ENCODE measurements at places on chromosomes 6 and 20.

GRCh38 chr20:22887796-22888195, 147.3 kb upstream of the SSTR4 start:
- DNase-seq = no peak

DNA sequence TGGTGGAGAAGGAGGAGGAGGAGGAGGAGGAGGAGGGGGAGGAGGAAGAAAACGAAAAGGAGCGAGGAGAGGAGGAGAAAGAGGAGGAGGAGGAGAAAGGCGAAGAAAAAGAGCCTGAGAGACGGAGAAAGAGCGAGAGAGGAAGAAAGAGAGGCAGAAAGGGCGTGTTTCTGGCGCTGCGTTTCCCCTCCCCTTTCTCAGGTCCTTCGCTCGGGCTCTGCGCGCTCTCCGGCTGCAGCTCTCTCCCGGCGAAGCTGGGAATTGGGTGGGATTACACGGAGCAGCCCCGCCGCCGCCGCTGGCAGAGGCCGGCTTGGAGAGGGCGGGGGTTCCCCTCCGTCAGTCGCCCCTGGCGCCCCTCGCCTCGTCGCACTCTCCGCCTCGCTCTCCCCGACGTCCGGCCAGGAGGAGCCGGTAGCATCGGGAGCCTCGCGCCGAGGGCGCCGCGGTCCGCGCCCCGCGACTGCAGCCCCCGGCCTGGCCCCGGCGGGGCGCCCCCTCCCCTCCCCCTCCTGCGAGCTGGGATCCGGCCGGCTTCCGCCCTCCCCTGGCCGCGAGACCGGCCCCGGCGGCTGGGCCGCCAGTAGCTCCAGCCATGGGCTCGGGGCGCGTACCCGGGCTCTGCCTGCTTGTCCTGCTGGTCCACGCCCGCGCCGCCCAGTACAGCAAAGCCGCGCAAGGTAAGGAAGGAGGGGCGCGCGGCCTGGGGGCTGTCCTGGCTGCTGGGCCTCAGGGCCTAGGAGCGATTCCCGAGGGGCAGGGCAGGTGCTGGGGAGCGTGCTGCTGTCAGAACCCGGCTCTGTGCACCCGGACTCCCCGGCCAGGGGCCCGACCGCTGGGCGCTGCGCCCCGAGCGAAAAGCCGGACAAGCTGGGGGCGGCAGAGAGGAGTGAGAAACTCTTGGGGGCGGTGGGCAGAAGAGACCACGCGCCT, at the start of gene SCUBE3:
SCUBE3 (plus strand) TSS at position 133 of the 933 bp plus-strand sequence; CDS start at position 596, 463 bp downstream.
- no peak for DNase-seq

DNA sequence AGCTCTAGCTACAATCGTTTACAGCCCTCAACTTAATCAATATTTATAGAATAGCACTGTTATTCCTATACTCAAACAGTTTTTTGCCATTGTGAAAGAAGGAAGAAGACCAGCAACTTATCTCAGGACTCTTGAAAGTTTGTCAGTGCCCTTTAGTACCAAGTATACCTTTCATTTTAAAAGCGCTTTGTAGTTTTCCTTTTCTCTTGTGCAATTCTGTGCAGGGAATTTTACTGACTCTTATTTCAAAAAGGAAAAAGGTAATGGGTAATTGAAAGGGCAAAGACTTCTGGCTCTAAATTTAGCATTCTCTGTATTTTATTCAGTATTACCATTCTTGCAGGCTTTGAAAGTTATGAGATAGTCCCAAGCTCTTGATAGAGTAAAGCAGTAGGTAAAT, 16.8 kb upstream of the RHAG start:
- no peak for DNase-seq

DNA sequence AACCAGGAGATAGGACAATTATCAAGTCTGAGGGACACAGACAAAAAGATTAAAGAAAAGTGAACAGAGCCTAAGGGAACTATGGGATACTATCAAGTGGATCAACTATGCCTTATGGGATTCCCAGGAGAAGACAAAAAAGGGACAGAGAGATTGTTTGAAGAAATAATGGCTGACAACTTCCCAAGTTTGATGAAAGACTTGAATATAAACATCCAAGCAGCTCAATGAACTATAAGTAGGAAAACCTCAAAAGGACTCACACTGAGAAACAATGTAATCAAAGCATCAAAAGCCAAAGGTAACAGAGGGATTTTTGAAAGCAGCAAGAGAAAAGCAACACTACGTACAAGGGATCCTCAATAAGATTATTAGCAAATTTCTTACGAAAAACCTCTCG, 11.0 kb downstream of the ZNF133 start:
- no peak for DNase-seq

GRCh38 chr6:38350942-38351341, 288.8 kb downstream of the BTBD9 start:
- DNase-seq = no peak

DNA sequence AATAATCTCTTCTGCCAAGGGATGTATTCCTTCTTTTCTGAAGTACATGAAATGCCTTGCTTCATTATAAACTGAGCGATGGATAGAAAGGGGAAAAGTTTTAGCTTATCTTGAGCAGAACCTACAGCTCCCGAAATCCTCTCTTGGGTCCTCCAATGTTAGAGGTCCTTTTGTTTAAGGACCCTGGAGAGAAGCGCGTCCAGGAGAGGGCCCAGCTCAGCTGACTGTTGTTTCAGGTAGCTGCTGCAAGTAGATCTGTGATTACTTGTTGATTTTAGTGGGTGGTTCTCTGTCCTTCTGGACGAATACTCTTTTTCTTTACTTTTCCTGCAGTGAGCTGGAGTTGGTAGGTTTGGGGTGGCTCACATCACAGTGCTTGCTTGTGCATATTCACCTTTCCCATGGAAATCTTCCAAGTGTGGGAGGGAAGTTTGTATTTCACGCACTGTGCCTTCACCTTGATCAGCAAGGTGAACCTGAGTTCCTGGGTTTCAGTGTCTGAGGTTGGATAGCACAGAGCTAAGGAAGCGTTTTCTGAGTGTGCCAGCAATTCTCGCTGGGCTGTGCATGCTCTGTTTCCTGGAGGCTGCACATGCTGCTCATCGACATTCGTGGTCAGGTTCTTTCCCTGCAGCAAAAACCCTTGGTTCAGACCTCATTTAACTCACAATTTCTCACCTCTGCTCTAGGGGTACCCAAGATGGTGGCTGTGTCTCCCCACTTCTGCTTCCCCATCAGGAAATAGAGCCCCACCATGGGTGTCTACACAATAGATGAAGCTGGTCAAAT, 176.3 kb downstream of the JARID2 start:
- DNase-seq = no peak

DNA sequence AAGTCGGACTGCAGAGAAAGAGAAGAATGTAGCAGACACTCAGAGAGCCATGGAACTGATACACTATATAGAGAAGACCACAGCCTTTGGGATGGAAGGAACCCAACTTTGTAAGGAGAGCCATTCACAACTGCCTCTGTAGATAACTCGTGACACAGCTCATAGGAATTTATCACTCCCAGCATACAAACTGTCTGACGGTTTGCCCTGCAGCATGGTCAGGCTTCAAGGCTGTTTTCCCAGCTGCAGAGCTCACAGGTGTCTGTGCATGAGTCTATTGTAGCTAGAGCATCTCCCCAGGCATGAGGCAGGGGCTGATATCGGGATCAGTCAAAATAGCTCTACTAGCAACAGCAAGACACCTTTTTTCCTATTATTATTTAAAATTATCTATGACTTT, 130.5 kb upstream of the DTNBP1 start:
- DNase-seq = no peak

GRCh38 chr6:3609388-3609787, 142.1 kb downstream of the PXDC1 start:
- no peak for DNase-seq

DNA sequence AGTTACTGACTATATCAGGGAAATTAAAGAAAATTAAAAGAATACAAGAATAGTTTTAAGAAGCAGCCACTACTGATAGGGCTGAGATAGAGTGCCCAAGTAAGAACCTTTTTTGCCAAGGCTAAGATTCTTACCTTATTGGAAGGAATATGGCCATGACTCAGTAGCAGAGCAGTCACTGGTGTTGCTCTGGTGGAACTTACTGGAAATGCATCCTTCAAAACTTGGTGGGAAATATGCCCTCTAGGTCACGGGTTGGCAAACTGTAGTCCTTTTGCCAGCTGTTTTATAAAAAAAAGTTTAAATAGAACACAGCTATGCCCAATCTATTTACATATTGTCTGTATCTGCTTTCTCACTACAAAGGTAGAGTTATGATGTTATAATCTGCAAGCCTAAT, 6.0 kb downstream of the HSF2 start:
- no peak for DNase-seq

DNA sequence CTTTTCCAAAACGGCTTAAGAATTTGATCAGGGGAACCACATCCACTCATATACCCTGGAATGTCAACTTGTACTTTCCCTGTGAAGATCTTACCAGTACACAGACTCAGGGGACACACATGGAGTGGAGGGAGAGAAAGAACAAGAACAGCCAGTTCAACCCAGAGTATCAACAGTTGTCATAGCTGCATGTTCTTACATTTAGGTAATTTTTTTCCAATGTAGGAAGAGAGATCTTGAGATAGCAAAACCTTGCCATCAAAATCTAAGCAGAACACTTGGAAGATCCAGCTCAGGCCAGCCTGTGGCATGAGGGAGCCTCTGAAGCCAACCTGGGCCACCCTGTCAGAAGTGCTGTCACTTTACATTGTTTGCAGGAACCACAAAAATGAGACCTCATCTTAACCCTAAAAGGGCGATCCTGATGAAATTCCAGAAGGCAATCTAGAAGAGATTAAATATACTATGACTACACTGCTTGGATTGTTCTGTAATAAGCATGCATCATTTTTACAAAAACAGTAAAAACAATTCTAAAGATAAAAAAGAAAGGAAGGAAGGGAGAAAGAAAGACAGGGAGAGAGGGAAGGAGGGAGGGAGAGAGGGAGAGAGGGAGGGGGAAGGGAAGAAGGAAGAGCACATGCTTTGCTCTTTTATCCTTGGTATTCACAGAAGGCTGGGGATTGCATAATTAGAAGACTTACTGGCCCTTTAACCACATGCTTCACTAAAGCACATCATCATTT, 124.7 kb upstream of the TCF21 start:
- no peak for DNase-seq

GRCh38 chr6:116945809-116946208, 68.8 kb downstream of the RFX6 start:
- DNase-seq = no peak

- peak; percentile 34 for DNase-seq
These were observed 10.9 kb downstream of the IL20RA start for GRCh38 chr6:137033828-137034227.

DNA sequence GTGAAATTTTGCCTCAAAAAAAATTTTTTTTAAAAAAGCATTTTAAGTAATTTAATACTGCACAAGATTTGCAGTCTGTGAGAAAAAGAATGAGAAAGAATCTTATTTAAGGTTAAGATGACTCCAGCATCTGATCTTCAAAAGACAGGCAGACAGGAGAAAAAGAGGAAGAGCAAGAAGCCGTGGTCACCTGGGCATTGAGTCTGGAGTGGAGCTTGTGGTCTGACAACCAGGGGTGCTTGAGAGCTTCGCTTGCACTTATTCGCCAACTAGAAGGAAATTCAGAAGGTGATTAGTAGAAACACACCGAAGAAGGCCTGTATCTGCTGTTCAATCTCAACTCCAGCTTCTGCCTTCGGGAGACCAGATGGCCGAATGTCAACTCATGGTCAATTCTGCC, 75.9 kb downstream of the MYLK4 start:
- peak; percentile 44 for DNase-seq

DNA sequence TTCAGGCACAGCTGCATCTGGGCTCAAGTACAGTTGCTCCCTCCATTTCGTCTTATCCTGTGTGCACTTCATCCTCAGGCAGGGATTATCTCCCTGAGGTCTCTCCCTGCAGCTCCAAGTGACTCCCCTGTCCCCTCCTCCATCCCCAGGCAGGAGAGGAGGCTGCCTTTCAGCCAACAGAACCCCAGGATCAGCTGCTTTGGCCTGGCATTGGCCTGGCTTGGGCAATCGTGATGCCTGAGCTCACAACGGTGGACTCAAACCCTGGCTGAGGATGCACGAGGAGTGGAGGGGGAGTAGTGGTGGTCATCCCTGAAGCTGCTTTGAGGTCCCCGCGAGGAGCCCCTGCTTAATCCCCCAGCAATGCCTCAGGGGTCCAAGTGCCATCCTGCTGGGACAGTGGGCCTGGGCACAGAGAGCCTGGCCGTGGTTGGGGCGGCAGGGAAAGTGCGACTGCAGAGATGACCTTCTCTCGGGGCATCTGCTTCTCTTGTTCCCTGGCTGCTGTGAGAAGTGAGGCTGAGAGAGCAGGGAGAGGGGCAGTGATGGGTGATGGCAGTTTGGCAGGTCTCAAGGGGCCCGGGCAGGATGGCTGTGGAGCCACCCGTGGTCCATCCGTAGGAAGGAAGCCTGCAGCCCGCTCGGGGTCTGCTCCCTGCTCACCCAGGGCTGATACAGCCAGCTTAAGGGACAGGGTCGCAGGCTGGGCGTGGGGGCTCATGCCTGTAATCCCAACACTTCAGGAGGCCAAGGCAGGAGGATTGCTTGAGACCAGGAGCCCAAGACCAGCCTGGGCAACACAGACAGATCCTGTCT, 6.0 kb upstream of the HRH3 start:
- DNase-seq = no peak

- no peak for DNase-seq
These were observed 9.8 kb downstream of the FOXO3 start for GRCh38 chr6:108570517-108570916.

DNA sequence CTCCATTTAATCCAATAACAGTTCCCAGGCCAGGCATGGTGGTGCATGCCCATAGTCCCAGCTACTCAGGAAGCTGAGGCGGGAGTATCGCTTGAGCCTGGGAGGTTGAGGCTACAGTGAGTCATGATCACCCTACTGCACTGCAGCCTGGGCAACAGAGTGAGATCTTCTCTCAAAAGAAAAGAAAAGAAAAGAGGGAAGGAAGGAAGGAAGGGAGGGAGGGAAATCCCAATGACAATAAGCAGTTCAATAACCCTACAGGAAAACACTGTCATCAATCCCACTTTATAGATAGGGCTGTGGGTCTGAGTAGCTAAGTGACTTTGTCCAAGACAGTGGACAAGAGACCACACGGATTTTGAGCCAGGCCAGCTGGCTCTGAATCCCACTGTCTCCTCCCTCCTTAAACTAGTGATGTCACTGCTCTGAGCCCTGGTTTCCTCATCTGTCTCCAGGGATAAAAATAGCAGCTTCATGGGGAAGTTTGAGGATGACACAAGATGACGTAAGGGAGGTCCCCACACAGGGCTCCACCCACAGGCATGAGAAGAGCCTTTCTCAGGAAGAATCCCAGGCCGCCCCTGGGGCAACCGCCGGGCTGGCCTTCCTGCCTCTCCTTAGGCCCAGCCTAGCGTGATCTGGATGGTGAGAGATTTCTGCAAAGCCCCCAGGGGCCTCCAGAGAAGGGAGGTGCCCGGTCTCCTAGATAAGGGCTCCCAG, 7.2 kb upstream of the TRIB3 start:
- peak; percentile 28 for DNase-seq
